ENCODE measurements at places on chromosomes 16 and 17.

DNA sequence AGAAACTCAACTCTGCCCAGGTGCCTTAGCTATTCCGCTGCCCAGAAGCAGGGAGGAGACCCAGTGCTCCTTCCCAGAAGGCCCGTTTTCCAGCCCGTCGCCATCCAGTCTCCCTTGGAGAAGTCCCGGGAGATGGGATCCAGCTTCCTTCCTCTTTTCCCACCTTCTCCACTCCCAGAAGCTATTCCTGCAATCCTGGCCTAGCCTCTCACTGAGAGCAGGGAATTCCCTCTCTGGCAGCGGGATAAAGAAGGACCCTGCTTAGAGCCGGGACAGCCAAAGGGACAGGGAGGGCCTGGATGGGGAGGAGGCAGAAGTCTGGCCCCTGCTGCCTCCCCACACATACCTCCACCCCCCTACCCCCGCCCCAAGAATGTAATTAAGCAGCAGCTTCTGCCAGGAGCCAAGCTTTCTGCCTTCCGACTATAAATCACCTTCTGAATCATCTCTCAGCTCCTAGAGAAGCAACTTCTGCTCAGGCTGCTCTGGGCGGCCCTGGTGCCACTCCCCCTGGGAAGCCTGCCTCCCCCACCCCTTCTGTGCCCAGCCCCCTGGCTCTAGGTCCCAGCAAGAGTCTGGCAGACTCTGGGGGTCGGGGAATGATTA, 6.4 kb downstream of the WNT3 start:
- peak; percentile 9 for DNase-seq

DNA sequence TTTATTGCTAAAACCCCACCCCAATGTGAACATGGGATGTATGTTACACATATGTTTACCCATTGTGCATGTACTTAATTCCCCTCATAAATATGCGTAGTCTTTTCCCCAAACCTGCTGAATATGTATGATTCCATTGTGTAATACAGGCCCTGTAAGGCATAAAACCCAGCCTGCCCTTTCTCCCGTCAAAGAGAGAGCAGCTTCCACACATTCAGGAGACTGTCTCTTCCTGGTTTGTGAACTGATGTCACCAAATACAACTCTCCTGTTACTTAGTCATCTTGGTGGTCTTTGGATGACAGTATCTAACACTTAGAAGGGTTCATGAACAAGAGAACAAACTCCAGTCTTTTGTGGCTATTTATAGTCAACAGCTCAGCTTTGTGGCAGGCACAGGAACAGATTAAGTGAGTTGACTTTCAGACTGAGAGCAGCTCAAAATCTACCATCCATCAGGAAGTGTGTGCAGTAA, 24.7 kb upstream of the TMC7 start:
- no peak for DNase-seq

- peak; percentile 83 for DNase-seq
Observed at GRCh38 chr17:59372138-59372751, 40.8 kb downstream of the YPEL2 start.

GRCh38 chr17:75779250-75779986, 5.2 kb upstream of the UNK start:
- DNase-seq, result peak; percentile 100

Measured in fibroblast of pulmonary artery (primary cell).